ENCODE measurements at places on chromosomes 16 and 17. TPM values are rescaled to one million over a fixed set of nuclear protein-coding genes. Genes with fewer than 3 reads are reported as not detected.

CES3 gene
- 0.10 TPM for total RNA-seq

CMTM1 gene
- total RNA-seq: 3.9 TPM

BICDL2 gene
- total RNA-seq: not detected

TXNL4B gene
- total RNA-seq: 18.7 TPM

FZD2 gene
- total RNA-seq: 0.34 TPM

SLC5A10 gene
- not detected for total RNA-seq

CCL1 gene
- not detected for total RNA-seq

KRT24 gene
- total RNA-seq: not detected

CHRNE gene
- 1.3 TPM for total RNA-seq

SKAP1 gene
- 73.0 TPM for total RNA-seq

DNA sequence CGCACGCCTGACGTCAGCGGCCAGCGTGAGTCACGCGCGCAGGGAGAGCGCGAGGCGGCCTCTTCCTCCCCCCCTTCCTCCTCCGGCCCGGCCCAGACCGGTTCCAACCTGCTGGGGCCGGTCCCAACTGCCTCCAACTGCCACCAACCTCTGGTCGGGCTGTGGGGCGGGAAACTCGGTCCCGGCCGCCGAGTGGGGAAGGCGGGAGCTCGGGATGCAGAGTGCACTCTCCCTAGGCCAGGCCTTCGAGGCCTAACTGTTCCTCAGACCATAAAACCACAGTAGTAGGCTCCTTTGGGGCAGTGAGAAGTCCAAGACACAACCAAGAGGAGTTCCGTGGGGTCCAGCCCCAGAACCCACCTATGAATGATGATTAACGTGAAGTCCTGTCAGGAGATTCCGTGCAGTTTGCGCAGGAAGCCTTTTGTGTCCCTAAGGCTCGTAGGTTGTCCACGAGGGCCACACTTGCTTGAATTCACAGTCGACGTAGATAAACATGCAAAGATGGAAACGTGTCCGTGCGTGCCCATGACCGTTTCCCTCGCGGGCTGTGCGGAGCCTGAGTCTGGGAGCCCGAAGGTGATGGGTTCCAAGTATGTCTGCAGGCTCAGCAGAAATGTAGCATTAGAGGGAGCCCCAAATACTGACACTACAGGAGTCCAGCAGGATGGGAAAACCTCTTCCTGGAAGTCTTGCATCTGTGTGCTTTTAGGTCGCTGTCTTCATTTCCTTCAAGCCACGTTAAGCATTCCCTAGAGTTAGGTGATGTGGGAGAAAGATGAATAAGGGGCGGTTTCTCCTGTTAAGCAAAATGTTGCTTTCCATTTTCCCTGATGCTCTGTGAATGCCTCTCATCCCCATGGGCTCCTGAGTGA, 647 bp downstream of the UNK start:
- H3K27ac ChIP-seq: peak overlapping the region; percentile 100
- no peaks in the 10 kb centered on the region for H3K36me3 ChIP-seq
- H3K27me3 ChIP-seq: no peaks in the 10 kb centered on the region

GRCh38 chr17:65470783-65471182, 90.7 kb downstream of the AXIN2 start:
- H3K36me3 ChIP-seq: no peaks in the 10 kb centered on the region
- no peaks in the 10 kb centered on the region for H3K4me1 ChIP-seq
- H3K27ac ChIP-seq: no peak overlapping the region
- peaks cover 6% of the 10 kb centered on the region for H3K27me3 ChIP-seq

DNA sequence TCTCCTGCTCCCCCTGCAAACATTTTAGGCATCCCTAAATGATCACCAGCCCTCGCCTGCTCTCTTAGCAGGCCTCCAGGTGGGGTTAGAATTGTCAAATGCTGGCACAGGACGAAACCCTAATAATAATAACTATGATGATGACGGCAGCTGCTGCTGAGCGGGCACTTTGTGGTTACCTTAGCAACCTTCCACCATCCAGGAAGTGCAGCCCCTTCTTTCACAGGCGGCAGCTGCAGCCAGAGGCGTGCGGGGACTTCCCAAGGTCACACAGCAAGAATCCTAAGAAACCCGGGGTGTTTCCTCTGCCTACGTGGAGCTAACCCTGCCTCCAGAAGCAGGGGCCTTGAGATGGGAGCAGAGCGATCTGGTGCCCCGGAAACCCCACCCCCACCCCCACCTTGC, 22.4 kb upstream of the EIF1 start:
- H3K27ac ChIP-seq: peak overlapping the region; percentile 91
- DNase-seq: peak; percentile 84
- H3K27me3 ChIP-seq: no peaks in the 10 kb centered on the region

- H3K4me3 ChIP-seq: no peak overlapping the region
- DNase-seq: no peak
- peaks cover 3% of the 10 kb centered on the region for H3K4me1 ChIP-seq
These were observed 363.3 kb downstream of the SEC14L1 start for GRCh38 chr17:77503916-77504651.

- no peaks in the 10 kb centered on the region for H3K36me3 ChIP-seq
- peaks cover 92% of the 10 kb centered on the region for H3K4me1 ChIP-seq
- DNase-seq: no peak
- peak overlapping the region; percentile 99 for H3K27ac ChIP-seq
- peak overlapping the region; percentile 94 for H3K4me3 ChIP-seq
- no peaks in the 10 kb centered on the region for H3K27me3 ChIP-seq
These were observed 71.6 kb downstream of the RAI1 start for GRCh38 chr17:17752821-17753321.

DNA sequence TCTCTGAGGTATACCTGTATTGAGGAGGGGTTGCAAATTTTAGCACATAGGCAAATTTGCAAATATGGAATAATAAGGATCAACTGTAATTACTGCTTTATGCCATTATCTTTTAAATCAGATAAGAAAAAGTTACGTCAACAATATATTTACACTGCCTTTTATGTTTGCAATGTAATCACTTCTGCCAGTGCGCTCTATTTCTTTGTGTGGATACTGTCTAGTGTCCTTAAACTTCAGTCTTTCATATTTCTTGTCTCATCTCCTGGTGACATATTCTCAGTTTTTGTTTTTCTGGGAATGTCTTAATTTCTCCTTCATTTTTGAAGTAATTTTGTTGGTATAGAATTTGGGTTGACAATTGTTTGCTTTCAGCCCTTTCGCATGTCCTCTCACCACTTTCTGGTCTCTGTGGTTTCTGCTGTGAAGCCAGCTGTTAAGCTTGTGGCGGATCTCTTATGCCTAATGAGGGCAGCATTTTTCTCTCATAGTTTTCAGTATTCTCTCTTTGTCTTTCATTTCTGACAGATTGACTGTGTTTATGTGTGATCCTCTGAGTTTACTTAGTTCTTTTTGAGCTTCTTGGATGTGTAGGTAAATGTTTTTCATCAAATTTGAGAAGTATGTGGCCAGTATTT, 37.6 kb upstream of the ABCC11 start:
- peaks cover 22% of the 10 kb centered on the region for H3K4me1 ChIP-seq
- DNase-seq: no peak
- H3K27ac ChIP-seq: no peak overlapping the region
- H3K27me3 ChIP-seq: no peaks in the 10 kb centered on the region

GRCh38 chr17:82276938-82277337, 3.4 kb upstream of the CSNK1D start:
- no peak overlapping the region for H3K4me3 ChIP-seq
- H3K27me3 ChIP-seq: no peaks in the 10 kb centered on the region
- DNase-seq: no peak
- peaks cover 8% of the 10 kb centered on the region for H3K36me3 ChIP-seq
- no peak overlapping the region for H3K27ac ChIP-seq

DNA sequence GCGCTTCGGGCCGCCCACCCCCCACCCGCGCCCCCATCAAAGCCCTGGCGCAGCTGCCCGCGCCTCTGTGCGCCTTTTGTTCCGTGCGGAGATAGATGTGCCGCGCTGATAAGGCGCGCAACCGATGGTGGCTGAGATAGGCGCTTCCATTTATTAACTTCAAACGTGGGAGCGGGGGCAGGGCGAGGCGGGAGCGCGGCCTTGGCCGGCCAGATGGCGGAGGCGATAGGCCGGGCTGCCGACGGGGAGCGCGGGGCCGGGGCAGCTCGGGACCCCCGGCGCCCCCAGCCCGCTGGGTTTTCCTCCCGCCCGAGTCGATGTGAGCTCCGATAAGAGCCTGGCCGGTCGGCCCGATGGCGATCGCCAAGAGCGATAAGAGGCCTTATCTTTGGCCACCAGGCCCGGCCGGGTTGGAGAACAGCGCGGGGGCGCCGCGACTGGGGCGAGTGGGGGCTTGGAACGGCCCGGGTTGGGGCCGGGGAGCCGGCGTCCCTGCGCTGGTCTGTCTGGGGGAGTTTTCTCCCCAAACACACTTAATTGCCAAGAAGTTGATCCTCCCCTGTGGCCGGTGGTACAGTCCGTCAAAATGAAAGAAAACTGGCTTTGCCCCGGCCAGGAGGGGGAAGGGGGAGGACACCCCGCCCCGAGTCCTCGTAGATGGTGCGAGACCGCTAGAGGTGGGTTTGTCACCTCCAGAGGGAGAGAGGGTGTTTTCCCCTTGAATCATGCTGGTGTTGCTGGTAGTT, 2.7 kb downstream of the ZFPM1 start:
- peak; percentile 54 for DNase-seq
- no peaks in the 10 kb centered on the region for H3K27me3 ChIP-seq
- H3K36me3 ChIP-seq: no peaks in the 10 kb centered on the region
- peak overlapping the region; percentile 81 for H3K4me3 ChIP-seq
- H3K27ac ChIP-seq: peak overlapping the region; percentile 77
- peaks cover 47% of the 10 kb centered on the region for H3K4me1 ChIP-seq

DNA sequence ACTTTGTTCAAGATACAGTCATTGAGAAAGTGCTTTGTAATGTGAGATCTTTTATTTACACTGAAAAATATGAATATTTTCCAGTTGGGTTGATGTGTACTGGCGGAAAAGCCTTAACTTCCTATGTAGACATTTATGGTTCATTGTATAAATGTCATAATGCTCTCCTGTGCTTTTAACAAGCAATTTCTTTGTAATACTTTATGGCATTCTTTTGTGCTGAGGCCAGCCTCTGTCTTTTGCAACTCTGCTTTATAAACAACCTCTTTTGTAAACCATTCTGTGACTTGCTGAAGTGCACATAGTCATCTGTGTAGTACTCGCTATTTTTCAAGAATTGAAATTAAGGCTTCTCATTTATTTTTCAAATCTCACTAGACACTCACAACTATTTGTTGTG, 291.2 kb downstream of the CDH11 start:
- H3K27ac ChIP-seq: no peak overlapping the region
- H3K36me3 ChIP-seq: no peaks in the 10 kb centered on the region
- no peaks in the 10 kb centered on the region for H3K27me3 ChIP-seq
- DNase-seq: no peak
- H3K4me1 ChIP-seq: no peaks in the 10 kb centered on the region

- H3K4me3 ChIP-seq: no peak overlapping the region
- H3K36me3 ChIP-seq: no peaks in the 10 kb centered on the region
- peaks cover 32% of the 10 kb centered on the region for H3K27me3 ChIP-seq
These were observed 10.7 kb upstream of the HSD17B2 start for GRCh38 chr16:82024316-82024715.

- peaks cover 3% of the 10 kb centered on the region for H3K36me3 ChIP-seq
- peak within 1 kb of the TSS; percentile 92 for H3K27ac ChIP-seq
- DNase-seq: peak; percentile 93
- peak within 1 kb of the TSS; percentile 99 for H3K4me3 ChIP-seq
These were observed at the start of gene NKIRAS2 for GRCh38 chr17:42019509-42020404. TSS of gene NKIRAS2 (plus strand) at chr17:42020090. CDS start at chr17:42021578, 1,488 bp downstream.

- H3K4me1 ChIP-seq: peaks cover 6% of the 10 kb centered on the region
- no peak for DNase-seq
- no peaks in the 10 kb centered on the region for H3K36me3 ChIP-seq
These were observed 14.9 kb downstream of the CA4 start for GRCh38 chr17:60164697-60165096.

DNA sequence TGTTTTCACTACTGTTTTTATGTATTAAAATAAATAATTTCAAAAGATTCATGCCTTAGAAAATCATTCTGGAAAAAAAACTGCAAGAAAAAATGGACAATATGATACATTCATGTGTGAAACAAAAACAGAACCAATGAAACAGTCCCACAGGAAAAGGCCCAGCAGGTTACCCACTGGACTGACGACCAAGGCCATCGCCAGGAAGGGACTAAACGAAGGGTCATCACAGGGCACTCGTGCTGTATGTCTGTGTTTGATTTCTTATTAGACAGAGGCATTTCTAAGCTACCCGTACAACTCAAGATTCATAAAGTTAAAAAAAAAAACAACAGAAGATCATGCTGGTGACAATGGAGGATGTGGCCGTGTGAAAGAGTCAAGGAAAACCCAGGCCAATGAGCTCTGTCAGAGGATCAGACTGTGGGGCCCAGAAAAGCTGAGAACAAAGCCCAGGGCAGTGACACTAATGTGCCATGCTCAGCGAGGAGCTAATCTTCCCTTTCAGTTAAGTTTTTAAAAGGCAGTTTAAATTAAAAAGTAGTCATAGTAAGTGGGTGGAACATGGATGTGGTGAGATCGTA, 31.8 kb downstream of the NSMCE1 start:
- H3K27me3 ChIP-seq: no peaks in the 10 kb centered on the region
- peak overlapping the region; percentile 80 for H3K4me3 ChIP-seq
- H3K4me1 ChIP-seq: peaks cover 89% of the 10 kb centered on the region
- peak overlapping the region; percentile 98 for H3K27ac ChIP-seq

DNA sequence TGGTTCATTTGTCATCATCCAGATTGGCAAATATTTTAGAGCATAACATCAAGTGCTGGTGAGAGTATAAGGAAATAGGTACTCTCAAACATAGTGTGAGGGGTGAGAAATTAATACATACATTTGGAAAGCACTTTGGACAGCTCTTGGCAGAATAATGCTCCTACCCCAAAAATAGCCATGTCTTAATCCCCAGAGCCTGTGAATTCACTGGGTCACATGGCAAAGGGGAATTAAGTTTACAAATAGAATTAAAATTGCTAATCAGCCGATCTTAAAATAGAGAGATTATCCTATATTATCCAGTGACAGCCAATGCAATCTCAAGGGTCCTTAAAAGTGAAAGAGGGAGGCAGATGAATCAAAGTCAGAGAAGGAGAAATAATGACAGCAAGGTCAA, 38.8 kb upstream of the ANKFN1 start:
- H3K4me3 ChIP-seq: no peak overlapping the region
- no peak for DNase-seq
- H3K27ac ChIP-seq: no peak overlapping the region
- H3K27me3 ChIP-seq: no peaks in the 10 kb centered on the region

- peak; percentile 22 for DNase-seq
- H3K4me3 ChIP-seq: peak overlapping the region; percentile 72
- H3K36me3 ChIP-seq: no peaks in the 10 kb centered on the region
- H3K4me1 ChIP-seq: peaks cover 33% of the 10 kb centered on the region
- no peak overlapping the region for H3K27ac ChIP-seq
These were observed 119.1 kb upstream of the SMURF2 start for GRCh38 chr17:64781014-64781756.

GRCh38 chr17:29138184-29138955, 41.8 kb downstream of the MYO18A start:
- peak overlapping the region; percentile 98 for H3K27ac ChIP-seq
- H3K4me1 ChIP-seq: peaks cover 62% of the 10 kb centered on the region
- no peaks in the 10 kb centered on the region for H3K27me3 ChIP-seq
